ENCODE measurements at places on chromosomes 12 and 14.

DNA sequence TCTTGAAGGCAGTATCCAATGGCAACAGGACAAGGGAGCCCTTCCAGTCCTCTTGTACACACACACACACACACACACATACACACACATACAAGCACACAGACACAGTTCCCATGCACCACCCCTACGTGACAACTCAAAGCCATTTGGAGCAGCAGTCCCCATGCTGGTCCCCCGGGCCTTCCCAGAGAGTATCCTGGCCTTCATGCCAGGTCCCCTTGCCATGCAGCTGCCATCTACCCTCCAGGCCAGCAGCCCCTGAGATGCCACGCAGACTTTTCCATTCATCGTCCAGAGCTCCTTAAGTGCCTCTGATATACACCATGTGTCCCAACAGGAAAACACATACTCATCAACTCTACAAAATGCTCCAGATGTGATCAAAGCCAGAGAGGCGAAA lies 159.5 kb downstream of the ANO2 start:
- DNase-seq, result no peak

DNA sequence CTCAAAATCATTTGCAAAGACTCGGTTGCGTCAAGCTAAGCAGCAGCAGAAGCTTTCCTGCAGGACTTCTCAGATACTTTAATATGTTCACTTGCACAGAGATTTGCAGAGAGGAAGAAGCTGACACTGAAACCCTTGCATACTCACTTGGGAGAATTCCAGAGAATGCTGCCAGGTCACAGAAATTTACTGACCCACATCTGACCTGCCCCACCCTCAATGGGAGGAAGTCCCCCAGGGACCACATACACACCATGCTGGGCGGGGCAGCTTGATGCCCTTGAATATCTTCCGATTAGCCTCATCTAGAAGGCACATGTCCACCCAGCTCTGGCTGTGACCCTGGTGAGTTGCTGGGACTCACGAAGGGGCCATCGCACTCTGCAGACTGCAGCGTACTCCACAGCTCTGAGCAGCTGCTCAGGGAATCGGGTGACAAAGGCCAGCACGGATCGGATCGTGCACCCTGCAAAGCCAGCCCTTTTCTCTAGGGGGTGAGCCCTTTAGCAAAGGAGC lies 83.2 kb downstream of the ITPK1 start:
- DNase-seq, result no peak

DNA sequence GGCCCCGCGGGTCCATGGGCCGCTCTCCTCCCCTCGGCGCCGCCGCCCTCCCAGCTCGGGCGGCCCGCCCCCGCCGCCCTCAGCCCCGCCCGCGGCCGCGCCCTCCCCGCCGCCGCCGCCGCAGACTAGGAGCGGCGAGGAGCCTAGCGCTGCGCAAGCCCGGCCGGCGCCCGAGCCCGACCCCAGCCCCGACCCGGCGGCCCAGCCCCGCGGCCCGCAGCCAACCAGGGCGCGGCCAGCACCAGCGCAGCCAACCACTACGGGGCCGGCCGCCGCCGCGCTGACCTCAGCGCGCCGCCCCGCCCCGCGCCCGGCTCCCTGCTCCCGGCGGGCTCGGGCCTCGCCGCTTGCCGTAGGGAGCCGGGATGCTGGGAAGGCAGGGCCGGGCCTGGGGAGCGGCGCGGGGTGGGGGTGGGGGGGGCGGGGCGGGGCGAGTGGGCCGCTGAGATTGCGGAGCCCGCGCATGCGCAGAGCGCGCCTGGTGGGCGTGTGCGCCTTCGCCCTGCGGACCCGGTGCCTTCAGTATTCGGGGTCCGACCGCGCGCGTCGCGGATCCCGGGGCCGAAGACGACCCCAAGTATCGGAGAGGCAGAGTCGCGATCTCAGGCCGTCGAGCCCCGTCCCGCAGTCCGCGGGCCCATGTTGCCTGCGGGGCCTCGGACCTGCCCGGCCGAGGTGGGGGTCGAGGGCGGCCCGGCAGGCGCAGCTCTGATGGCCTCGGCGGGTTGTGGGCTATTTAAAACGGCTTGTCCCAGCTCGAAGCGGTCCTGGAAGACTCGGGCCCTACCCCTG lies at the start of gene CDC42BPB:
CDC42BPB (minus strand) TSS at position 178 of the 792 bp plus-strand sequence. CDS start 376 bp downstream, outside the sequence.
- DNase-seq, result peak; percentile 45

- peak; percentile 48 for DNase-seq
Measured at GRCh38 chr14:67526676-67527459, 6.2 kb upstream of the PLEKHH1 start.

GRCh38 chr12:59122784-59123183 lies 202.5 kb upstream of the LRIG3 start:
- DNase-seq, result no peak
